Muscle of leg (tissue), 16 donors: ENCODE measurements at places on chromosomes 13 and 19. TPM values are rescaled to one million over a fixed set of nuclear protein-coding genes. Genes with fewer than 3 reads are reported as not detected.

The SLC5A5 gene
- not detected for polyA plus RNA-seq

DNA sequence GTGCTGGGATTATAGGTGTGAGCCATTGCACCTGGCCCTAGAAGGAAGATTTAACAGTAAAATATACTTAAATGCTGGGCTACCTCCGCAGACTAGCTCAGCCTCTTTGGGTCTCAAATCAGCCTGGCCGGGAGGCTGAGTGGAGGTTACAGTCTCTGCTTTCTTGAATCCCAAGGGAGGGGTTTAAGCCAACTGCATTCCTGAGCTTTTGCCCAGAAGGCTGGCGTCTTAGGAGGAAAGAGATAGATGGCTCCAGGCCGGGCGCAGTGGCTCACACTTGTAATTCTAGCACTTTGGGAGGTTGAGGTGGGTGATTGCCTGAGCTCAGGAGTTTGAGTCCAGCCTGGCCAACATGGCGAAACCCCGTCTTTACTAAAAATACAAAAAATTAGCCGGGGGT, 623 bp upstream of the C5AR1 start:
- no peaks in the 10 kb centered on the region for H3K36me3 ChIP-seq
- DNase-seq, result no peak
- no peaks in the 10 kb centered on the region for H3K4me1 ChIP-seq
- H3K27me3 ChIP-seq, result no peaks in the 10 kb centered on the region

DNA sequence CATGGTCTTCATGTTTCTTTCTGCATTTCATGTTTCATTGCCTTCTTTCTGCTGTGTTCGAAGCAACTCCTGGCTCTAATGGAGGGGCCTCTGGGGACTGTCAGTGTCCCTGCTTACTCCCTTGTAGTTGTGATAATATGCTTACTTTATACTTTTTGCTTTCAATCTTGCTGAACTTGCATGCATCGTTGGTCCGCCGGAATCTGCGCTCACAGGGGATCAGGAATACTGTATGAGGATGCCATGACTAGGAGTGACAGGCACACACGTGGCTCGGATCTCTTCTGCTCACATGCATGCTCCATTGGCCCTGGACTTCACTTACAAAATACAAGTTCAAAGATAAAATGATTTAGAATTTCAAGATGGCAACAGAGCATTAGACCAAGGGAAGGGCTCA, 108.8 kb downstream of the SIPA1L3 start:
- H3K27ac ChIP-seq, result no peak overlapping the region
- no peak for DNase-seq

DNA sequence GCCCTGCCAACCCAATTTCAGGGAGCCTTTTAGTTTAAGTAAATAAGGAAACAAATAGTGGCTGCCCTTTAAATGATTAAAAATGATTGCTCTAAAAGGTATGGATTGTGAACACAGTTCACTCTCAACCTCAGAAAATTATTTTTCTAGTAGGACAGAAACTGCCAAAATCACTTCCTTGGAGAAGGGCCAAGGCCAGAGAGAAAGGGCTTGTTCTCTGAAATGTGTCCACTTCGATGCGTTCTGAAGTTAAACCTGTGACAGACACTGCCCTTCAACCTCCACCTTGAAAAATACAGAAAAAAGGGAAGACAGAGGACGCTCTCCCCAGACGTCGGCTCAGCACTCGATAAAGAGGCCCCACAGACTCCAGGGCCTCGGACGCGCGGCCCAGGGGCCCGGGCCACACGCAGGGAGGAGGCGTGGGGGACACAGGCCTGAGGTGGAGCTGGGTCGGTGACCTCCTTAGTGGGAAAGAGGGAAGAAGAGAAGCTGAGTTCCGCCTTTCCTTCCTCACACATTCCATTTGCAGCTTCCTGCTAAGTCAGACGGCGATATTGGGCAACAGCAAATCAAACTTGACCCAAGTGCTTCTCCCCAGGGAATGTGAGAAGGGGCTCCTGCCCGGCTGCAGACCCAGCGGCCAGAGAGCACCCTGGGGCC, 63.6 kb downstream of the RASA3 start:
- H3K4me3 ChIP-seq, result no peak overlapping the region
- H3K27ac ChIP-seq, result peak overlapping the region; percentile 99
- no peaks in the 10 kb centered on the region for H3K27me3 ChIP-seq
- peak; percentile 76 for DNase-seq
- H3K4me1 ChIP-seq, result peaks cover 57% of the 10 kb centered on the region

- no peaks in the 10 kb centered on the region for H3K4me1 ChIP-seq
- H3K27me3 ChIP-seq, result peaks cover 2% of the 10 kb centered on the region
- peak; percentile 23 for DNase-seq
- no peak overlapping the region for H3K4me3 ChIP-seq
- no peaks in the 10 kb centered on the region for H3K36me3 ChIP-seq
These were observed 26.4 kb upstream of the ZNF507 start for GRCh38 chr19:32318884-32319520.

DNA sequence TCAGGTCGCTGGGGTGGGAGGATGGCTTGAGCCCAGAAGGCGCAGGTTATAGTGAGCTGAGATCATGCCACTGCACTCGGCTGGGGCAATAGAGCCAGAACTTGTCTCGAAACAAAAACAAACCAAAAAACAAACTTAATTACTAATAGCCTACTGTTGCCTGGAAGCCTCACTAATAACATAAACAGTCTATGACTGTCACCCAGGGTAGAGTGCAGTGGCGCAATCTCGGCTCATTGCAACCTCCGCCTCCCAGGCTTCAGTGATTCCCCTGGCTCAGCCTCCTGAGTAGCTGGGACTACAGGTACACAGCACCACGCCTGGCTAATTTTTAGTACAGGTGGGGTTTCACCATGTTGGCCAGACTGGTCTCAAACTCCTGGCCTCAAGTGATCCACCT, 18.0 kb downstream of the CATSPERD start:
- DNase-seq, result no peak
- H3K4me3 ChIP-seq, result no peak overlapping the region
- H3K4me1 ChIP-seq, result no peaks in the 10 kb centered on the region
- H3K27me3 ChIP-seq, result no peaks in the 10 kb centered on the region
- H3K27ac ChIP-seq, result no peak overlapping the region

- peak; percentile 93 for DNase-seq
- peak overlapping the region; percentile 89 for H3K4me3 ChIP-seq
- peak overlapping the region; percentile 98 for H3K27ac ChIP-seq
- H3K4me1 ChIP-seq, result peaks cover 71% of the 10 kb centered on the region
- peaks cover 28% of the 10 kb centered on the region for H3K36me3 ChIP-seq
- peaks cover 2% of the 10 kb centered on the region for H3K27me3 ChIP-seq
These were observed 1.6 kb downstream of the SIX5 start for GRCh38 chr19:45767410-45767880.

DNA sequence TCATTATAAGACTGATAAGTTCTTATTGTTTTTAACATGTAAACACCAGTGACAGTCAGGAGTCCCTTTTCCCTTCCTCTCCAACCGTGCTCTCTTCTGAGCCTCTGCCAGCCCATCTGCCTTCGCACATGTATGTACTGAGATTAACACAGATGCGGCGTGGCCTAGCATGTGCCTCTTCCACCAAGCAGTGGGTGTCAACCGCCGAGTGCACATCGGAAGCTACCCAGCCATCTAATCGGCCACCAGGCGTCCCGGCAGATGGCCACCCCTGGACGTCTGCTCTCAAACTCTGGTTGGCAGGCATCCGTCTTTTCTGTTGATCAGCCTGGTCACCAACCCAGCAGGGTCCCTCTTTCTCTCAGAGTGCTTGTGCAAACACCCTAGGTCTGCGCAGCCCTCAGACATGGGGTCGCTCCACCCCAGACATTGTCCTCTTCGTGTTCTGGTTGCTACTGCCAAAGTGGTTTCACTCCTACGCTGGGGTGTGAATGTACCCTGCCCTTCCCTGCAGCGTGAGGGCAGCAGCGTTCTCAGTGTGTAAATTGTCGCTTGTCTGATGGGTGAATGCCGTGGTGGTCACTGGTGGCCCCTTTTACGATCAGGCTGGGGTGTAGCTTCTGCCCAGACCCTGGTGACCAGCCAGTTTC, 57.7 kb upstream of the LDLR start:
- no peak for DNase-seq
- no peak overlapping the region for H3K4me3 ChIP-seq
- H3K36me3 ChIP-seq, result peaks cover 98% of the 10 kb centered on the region
- no peaks in the 10 kb centered on the region for H3K27me3 ChIP-seq

DNA sequence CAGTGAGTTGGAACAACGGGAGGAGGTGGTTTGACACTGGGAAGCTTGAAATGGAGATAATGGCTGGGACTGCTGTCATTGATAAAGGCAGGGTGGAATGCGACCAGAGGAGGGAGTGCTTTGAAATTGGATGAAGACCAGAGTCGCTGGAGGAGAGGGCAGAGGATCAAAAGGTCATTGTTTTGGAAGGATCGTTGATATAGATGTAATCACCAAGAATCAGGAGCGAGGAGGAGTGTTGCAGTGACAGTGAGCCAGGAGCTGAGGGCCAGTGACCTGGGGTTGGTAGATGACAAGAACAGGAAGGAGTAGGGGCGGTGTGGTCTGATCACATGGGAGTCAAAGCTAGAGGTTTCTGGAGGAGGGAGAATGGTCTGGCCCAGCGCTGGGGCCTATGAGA, 25.3 kb downstream of the TM9SF2 start:
- H3K4me3 ChIP-seq, result no peak overlapping the region
- H3K36me3 ChIP-seq, result peaks cover 35% of the 10 kb centered on the region

GRCh38 chr13:44030615-44031014, 150.9 kb downstream of the LACC1 start:
- peaks cover 7% of the 10 kb centered on the region for H3K4me1 ChIP-seq
- peak; percentile 49 for DNase-seq
- H3K36me3 ChIP-seq, result no peaks in the 10 kb centered on the region

GRCh38 chr19:5588441-5588840, 20.7 kb upstream of the TINCR start:
- H3K4me1 ChIP-seq, result peaks cover 19% of the 10 kb centered on the region
- H3K4me3 ChIP-seq, result no peak overlapping the region
- no peaks in the 10 kb centered on the region for H3K27me3 ChIP-seq
- DNase-seq, result no peak

The ZNF829 gene
- 4.5 TPM for polyA plus RNA-seq

GRCh38 chr13:29509999-29510589, 85.4 kb downstream of the SLC7A1 start:
- no peak overlapping the region for H3K4me3 ChIP-seq
- no peak for DNase-seq
- H3K27ac ChIP-seq, result no peak overlapping the region
- peaks cover 4% of the 10 kb centered on the region for H3K27me3 ChIP-seq

DNA sequence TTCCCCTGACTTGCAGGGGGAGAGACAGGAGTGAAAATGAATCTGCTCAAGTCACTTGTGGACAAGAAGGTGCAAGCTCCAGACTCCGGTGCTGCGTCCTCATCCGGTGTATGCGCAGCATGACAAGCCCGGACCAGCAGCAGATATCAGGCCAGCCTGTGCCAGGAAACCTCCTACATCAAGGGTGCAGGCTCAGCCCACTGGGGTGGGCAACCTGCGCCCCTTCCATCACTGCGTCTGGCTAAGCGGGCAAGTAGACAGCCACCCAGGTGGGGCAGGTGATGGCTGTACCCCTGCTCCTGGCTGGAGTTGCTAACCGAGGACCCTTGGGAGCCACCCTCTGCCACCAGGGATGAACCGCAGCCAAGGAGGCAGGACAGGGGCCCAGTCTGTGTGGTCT, 32.9 kb upstream of the SLC15A1 start:
- H3K36me3 ChIP-seq, result no peaks in the 10 kb centered on the region
- no peak for DNase-seq
- H3K27me3 ChIP-seq, result peaks cover 4% of the 10 kb centered on the region

DNA sequence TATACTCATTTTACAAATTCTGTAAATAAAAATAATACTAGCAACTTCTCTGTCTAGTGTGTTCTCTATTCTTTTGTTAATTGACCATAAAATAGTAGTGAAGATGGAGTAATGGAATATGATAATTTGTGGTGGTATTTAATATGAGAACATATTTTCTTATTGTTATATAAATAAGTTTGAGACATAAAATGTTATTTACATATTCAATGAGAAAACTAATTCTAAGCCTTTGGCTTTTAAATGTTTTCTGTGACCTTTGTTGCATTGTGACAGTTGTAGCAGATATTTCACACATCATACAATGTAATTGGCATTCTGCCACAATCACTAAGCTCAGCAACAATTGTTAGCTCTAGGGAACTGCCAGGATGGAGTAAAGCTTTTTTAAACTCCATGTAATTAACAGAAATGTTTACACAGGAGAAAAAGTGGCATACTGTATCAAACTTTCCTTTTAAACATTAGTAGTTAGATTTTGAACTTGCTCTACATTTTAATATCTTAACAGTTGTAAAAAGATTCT, 562.1 kb upstream of the PCDH9 start:
- no peaks in the 10 kb centered on the region for H3K36me3 ChIP-seq
- H3K4me3 ChIP-seq, result no peak overlapping the region
- no peaks in the 10 kb centered on the region for H3K27me3 ChIP-seq
- H3K4me1 ChIP-seq, result no peaks in the 10 kb centered on the region

DNA sequence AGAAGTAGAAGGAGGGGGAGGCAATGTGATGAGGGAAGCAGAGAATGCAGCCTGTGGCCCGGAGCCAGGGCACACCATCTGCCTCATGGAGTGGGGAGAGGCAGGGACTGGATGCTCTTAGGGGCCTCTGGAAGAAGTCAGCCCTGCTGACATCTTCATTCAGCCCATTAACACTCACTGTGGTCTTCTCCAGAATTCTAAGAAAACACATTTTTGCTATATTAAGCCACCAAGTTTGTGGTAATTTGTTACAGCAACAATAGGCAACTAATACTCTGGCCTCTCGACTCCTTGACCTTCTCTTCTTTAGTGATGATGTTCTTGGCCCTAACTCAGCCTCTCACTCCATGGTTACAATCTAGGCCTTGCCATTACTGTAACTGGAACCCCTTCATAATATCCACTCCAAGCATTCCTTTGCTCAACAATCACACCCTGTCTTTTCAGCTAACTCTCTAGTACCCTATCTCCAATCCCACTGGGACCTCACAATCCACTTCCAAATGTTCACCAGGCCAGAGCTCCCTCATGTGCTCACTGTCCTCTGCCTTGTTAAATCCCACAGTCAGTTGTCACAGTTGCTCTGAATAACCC, 98.5 kb downstream of the MIPEP start:
- no peak overlapping the region for H3K4me3 ChIP-seq
- peak; percentile 35 for DNase-seq
- no peaks in the 10 kb centered on the region for H3K36me3 ChIP-seq
- peaks cover 8% of the 10 kb centered on the region for H3K4me1 ChIP-seq
- H3K27me3 ChIP-seq, result no peaks in the 10 kb centered on the region

The SLC8A2 gene
- 0.14 TPM for polyA plus RNA-seq

DNA sequence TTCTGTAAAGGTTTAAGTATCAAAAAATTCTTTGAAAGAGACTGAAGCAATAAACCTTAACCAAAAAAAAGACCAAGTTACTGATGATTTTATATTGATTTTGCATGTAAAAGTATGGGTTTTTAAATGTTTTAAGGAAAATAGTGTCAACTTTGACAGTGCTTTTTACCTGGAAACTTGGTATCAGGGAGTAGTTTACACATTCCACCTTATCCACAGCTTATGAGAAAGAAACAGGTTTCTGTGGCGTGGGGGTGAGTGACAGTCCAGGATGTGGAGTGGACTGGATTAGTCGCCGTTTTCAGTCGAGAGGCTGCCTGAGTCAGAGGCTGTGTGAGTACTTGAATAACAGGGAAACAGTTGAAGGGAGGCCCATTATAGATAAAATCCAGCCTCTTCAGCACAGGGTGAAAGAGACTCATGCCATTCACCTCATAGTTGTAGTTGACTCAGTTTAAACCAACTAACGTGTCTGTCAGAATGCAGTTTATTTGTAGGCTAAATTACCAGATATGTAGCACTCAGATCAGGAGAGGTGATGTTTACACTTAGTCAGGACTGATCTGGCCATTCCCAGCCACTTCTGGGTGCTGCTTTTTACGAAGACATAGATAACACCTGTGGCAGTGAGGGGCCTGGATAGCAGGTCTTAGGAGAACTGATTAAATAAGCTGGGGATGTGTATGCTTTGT, 595 bp upstream of the GPR183 start:
- peaks cover 6% of the 10 kb centered on the region for H3K36me3 ChIP-seq
- DNase-seq, result no peak
- H3K4me3 ChIP-seq, result no peak overlapping the region
- H3K27me3 ChIP-seq, result no peaks in the 10 kb centered on the region
- peaks cover 2% of the 10 kb centered on the region for H3K4me1 ChIP-seq

The FFAR3 gene
- not detected for polyA plus RNA-seq

The IGFLR1 gene
- polyA plus RNA-seq, result 3.0 TPM
